Stimulated activated CD4-positive, alpha-beta T cell treated with anti-CD3 and anti-CD28 coated beads, Interleukin-1b, Interleukin-23, amount 100 ng/mL, for 24 hours (primary cell): ENCODE measurements at places on chromosomes 5 and 9.

DNA sequence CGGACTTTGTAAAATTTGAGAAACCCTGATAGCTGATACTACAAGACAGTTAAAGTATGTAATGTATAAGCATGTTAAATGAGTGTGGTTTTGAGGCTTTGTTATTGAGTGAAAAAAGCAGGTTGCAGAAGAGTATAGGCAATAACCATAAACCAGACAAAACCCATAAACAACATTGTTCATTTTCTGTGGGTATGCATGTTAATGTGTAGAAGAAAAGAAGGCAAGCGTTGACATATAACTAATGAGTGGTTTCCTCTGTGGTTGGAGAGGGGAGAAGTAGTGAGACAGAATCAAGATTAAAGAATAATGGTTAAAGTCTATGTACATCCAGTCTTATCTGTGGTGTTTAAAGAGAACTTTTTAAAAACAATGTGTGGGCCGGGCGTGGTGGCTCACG, 26.2 kb downstream of the RAD23B start:
- DNase-seq: no peak

DNA sequence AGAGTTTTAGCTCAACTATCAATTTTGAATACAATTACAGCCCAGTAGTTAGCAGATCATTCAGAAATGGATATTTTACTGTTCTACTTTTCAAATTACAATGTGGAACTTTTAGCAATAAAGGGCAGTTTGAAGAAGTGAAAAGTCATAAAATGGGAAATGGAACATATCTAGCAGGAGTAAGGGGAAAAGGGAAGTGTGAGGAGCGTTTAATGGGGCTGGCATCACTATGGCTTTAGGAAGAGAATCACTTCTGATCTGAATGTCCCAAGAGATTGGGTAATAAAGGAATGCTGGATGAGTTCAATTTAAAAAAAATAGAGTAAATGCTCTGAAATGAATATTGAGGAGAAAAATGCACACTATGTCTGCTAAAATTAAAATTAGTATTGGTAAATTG, 77.4 kb downstream of the ATPSCKMT start:
- no peak for DNase-seq

DNA sequence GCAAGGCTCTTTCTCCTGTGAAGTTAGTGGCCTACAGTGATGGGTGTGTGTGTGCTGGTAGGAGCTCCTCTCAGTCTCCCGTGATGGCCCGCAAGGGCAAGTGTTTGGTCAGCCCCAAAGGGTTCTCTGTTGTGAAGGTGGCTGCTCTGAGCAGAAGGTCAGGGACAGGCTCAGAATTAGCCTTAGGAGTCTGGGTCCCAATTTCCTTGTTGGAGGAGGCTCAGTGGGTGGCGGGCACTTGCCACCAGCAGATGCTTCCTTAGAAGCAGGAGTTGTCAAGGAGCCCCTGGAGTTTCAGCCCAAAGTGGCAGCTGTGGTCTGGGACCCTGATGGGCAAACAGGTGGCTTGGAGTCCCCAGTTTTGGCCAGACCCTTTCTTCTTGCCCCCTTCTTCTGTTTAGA, 154.4 kb downstream of the MACROH2A1 start:
- DNase-seq: no peak

DNA sequence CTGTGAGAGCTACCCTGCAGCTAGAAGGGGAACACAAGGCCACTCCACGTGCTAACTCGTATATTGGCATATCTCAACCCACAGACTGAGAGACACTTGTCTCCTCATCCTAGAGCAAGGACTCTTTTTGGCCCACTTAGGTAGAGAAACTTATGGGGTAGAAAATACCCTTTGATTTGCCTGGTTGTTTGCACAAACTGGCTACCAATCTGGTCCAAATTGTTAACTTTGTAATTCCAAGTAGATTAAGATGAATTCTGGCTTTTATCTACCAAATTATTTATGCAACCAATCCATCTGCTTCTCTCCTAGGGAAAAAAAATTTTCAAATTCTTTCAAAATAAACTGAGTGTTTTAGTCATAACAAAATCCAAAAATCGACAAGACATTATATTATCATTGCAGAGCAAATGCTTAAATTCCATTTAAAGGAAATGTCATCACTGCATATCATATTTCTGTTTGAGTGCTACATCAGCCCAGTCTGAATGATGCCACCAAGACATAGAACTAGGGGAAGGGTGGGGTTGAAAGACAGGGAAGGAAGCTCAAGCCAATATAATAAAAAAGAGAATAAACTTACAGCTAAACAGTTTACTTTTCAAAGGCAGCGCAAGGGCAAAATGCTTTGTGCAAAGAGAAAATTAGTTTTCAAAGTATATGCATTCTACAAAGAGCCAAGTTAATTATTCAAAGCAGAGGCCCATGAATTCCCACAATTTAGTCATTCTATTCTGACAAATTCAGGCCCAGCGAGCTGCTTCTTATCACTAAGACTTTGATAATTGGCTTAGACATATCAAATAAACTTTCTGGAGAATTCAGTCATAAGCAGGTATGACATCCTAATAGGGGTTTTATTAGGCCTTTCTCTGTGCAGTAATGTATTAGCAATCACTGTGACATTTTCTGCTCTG, 198.0 kb downstream of the CAAP1 start:
- no peak for DNase-seq

DNA sequence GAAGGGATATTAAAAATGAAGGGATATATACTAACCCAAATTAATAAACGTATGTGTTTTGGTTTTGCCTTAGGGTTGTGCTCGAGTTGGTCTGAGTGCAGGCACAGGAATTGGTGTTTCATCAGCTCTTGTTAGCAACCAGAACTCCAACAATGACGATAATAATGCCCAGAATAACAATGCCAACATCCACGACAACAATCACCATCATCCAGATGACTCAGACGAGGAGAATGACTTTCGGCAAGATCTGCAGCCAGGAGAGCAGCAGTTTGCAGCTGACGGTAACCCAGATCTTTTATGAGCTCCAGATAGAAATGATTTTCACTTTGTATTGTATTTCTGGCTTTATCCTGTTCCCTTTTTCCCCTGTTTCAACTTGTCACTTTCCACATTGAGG, 33.2 kb downstream of the FBXO38 start:
- DNase-seq: no peak

- no peak for DNase-seq
These were observed 43.1 kb downstream of the LHX2 start for GRCh38 chr9:124054582-124055227.

DNA sequence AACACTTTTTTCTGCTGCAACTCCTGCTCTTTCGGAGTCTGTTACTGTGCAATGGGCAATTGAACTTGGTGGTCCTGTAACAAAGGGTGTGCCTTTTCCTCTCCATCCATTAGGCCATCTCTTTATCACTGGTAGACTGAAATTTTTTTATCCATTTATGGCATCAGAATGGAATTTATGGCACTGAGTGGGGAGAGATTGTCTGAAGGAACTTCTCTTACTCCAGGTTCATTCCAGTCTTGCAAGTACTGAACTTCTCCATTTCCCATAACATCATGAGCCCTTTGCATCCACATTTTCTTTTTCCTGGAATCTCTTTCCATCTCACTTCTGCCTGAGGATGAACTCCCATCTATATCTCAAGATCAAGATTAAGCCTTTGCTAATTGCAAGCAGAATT, 10.0 kb downstream of the SLC46A2 start:
- no peak for DNase-seq

DNA sequence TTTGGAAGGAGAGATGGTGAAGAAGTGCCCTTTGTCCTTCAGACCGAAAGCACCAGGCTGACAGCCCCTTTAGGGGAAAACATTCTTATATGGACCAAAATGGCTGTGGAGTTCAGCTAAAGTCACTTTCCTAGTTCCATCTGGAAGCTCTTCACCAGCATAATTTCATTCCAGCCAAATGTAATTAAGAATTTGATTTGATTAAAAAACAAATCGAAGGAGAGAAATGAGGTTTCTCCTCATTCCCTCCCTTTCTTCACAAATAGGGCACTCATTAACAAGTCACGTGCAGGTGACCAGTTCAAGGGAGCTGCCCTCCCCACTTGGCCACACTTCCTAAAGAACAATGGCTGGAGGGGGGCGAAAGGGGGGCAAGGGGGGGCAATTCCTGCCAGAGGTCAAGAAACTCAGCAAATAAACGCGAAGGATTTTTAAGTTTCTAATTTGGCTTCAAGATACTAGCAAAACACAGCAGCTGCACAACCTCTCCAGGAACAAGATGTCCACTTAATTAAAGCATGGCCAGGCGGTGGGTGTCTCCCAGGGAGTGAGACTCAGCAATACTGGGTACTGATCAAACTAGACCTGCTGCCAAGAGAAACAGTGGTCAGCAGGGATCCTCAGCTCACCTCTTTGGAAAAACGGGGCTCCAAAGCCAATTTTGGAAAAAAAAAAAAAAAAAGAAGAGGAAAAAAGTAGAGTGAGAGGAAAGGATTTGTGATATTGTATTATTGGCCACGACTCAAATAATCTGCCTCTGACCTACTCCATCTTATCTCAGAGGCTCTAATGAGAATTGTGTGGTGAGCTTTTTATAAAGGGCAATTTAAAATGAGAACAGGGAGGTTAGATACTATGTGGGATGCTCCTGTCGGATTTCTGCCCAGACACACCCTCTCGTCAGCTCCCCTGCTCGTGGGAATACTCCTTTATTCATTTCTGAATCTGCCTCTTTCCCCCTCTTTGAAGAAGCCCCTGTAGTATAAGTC, 254.3 kb downstream of the ZSWIM6 start:
- no peak for DNase-seq

DNA sequence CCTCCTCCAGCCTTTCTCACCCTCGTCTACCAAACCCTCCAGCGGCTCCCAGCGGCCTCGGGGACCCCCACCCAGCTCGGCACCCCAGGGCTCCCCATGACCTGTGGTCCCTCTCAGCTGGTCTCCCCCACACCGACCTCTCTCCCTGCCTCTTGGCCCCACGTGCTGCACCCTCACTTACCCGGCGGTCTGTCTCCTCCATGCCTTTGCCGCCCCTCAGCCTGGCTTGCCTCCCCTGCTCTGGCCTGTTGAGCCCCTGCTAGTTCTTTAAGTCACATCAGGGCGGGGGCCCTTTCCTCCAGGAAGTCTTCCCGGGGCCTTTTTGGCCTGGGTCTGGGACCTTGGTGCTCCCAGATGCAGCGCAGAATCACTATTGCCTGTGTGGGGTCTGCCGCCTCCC, 81.5 kb downstream of the LMX1B start:
- no peak for DNase-seq

DNA sequence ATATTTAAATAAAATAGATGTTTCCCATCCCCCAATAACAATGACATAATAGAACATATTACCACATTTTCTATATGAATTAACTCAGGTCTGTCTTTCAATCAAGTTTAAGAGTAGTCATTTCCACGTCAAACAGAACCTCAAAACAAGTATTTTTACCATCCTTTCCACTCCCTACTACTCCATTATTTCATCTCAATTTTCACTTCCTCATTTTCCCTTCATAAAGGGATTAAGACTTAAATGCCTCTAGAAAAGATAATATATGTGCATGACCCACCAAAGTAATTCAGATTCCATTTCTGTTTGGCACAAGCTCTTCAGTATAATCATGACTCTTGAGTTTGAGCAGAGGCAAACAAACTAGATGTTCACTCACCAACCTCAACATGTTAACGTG, 40.4 kb downstream of the ELOVL7 start:
- no peak for DNase-seq
